ENCODE measurements at places on chromosomes 4 and X.
A peak's percentile ranks its signal among the peaks of the same experiment; 100 is the strongest.

DNA sequence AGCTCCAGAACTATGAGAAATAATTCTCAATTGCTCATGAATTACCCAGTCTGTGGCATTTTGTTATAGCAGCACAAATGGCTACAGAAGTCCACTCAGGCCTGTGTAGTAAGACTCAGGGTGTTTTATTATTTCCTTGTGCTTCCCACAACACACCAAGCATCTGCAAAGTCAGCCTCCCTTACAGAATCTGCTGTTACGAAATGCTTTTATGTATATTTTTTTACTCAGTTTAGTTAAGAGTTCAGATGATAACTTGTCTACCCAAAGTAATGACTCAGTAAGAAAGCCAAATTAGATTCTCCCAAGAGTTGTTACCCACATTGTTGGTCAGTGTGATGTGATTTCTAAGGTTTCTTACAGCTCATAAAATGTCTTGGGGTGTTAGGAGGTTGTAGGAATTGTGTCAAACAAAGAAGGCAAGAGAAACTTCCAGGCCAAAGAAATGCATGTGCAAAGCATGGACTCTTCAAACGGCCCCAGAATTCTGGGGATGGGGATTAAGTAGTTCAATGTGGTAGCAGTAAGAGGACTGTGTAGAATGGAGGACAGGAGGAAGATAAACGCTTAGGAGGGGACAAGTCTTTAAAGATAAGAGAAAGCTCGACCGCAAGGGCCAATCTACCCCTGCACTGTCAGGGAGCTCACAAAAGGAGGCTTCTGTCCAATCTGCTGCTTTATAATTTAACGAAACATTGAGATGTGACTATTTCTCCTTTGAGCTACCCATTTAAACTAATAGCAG lies 35.4 kb upstream of the TMEM184C start:
- DNase-seq = no peak

DNA sequence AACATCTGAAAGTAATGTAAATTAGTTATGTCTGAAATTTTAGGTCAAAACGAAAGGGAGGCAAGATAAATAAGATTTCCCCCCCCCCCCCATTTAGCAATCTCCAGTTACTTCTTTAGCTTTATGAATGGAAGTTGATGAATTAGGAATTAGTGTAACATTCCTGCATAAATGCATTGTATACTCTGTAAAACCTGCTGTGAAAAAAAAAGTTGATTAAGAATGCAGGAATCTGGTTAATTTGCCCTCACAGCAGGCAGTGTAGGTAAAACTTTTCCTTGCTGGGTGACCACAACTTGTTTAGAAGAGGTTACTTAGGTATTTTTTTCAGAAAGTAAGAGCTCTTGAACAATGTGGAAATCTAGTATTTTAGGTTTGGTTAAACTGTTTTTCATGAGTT lies 15.3 kb downstream of the LARP7 start:
- peak; percentile 94 for DNase-seq

GRCh38 chrX:17682259-17682658 lies 55.0 kb upstream of the SCML1 start:
- DNase-seq = no peak

DNA sequence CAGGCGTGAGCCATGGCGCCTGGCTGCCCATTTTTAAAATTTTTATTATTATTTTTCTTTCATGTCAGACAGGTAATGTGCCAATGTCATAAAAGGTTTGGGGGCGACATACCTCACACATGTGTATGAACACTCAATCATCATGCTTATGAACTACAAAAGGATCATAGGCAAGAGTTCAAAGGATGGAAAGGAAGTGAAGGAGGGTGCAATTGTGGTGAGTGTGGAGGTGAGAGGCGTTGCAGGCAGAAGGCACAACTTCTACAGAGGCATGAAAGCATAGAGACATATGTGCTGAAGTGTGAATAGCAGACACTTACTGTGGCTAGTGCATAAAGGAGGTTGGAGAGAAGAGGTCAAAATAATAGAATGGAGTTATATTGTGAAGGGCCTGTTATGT lies 4.0 kb downstream of the IGFBP7 start:
- no peak for DNase-seq

- no peak for DNase-seq
Measured at GRCh38 chr4:168787334-168787733, 222.7 kb downstream of the CBR4 start.

DNA sequence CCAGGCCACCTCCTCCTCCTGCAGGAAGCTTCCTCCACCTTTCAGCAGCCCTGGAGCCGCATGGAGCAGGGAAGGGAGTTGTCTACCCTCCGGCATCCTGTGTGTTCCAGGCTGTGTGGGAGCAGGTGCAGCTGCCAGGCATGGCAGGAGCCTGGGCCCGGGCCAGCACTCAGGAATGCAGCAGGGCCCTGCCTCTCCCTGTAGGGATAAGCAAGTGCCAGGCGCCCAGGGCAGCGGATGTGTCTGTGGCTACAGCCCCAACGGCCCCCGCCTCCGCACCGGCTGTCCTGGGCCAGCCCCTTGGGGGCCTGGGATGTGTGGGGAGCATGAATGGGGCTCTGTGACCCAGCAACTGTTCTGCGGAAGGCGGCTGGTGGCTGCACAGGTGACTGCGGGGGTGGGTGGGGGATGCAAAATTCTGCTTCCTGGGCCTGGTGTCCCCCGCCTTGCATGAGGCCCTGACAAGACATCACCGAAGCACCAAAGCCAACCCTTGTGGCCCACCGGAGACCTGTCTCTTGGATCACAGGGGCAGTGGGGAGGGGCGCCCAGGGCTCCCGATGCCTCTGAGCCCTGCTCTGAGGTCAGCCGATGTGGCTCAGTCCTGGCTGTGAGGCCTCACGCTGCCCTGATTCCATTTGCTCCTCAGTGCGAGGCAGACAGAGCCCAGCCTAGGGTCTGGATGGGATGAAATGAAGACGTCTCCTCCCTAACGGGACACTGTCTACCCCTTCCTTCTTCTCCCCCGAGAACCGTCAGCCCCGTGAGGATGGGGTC lies 1.4 kb upstream of the DOK7 start:
- DNase-seq = no peak

DNA sequence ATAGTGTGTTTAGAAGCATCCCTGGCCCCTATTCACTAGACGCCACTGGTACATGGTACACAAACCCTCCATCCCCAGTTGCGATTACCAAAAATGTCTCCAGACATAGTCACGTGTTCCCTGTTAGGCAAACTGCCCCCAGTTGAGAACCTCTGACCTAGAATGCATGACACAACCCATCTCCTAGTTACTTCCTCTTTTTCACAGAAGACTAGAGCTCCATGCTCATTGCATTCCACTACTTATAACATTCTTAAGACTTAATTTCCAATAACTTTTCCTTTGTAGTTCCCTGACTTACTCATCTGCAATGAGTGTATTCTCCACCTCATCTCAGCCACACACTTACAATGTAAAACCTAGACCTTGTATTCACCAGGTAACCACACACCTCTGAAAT lies 68.6 kb downstream of the PRSS12 start:
- no peak for DNase-seq

DNA sequence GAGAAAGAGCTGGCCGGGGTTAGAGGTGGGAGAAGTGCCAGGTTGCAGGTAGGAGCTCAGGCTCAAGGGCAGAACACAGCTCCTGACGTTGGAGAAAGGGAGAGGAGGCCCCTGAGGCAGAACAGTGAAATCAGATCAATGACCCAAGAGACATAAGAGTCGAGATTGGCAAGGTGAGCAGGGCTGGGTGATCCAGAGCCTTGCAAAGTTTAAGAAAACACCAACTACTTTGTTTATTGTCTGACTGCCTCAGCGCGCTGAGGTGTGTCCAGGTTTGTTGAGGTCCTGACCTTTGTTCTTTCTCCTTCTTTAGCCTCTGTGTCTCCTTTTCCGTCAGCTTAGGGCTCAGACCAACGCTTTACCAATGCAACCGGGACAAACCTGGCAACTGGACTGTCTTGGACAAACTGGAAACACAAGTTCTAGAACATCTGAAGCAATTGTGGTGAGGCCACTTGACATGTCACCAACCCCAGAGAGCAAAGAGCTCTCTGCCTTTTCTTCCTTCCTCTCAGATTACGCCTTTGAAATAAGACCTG lies 28.3 kb downstream of the CHRNA9 start:
- no peak for DNase-seq

DNA sequence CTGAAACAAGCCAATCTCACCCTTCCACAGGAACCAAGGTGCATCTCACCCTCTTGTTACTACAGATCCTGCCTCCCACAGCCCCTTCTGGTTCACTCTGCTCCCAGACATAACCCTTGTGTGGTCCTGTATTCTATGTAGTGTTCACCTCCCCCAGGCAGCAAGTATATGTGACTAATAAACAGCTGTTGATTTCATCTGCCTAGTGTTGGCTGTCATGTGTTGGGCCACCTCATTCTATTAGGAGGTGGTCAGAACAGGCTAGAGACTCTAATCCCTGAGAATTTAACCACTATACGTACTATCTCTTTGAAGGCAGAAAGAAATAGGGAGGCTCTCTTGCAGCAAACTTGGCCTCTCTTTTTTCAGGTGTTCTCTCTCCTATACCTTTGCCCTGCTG lies 134.3 kb upstream of the RPL34 start:
- no peak for DNase-seq

GRCh38 chrX:7109049-7109531 lies 38.4 kb upstream of the STS start:
- no peak for DNase-seq

GRCh38 chr4:105346869-105347268 lies 127.0 kb downstream of the PPA2 start:
- no peak for DNase-seq

- no peak for DNase-seq
Measured at GRCh38 chr4:151564321-151564720, 155.3 kb downstream of the FHIP1A start.

GRCh38 chr4:8383016-8383415 lies 57.5 kb downstream of the ACOX3 start:
- DNase-seq = no peak

DNA sequence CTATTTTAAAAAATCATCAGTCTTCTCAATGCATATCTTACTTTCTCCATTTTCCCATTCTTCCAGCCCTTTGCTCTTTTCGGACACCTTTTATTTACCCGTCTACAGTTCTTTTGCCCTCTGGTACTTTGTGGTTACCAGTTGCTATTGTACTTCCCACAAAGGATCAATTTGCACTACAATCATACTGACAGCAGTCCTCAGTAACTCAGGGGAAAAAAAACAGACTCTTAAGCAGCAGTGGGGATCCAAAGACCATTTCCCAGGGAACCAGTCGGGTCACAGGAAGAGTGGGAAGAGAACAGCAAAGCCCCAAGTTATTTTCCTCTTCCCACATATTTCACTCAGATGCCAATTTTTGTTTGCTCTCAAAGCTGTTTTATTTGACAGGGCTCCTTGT lies 23.1 kb downstream of the DMD start:
- DNase-seq = no peak

DNA sequence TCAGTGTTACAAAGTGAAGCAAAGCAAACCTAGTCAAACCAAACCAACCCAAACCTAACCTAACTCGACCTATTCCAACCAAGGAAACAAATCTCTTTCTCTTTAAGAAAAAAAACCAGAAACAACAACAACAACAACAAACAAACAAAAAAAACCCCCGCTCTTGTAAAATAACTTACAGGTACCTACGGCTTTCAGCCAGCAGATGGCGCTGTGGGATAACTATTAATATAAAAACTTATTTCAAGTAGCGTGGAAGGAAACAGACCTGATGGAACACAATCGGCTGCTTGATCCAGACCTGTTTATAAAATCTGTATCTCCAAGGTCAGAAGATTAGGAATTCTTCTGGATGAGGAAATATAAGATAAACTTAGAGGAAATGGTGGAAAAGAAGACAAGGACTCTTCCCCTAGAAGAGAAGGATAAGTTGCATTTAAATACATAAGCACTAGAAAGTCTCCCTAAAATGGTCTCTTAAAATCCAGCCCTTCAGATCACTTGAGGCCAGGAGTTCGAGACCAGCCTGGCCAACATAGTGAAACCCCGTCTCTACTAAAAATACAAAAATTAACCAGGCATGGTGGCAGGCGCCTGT lies 34.4 kb upstream of the CDKL5 start:
- DNase-seq = no peak

DNA sequence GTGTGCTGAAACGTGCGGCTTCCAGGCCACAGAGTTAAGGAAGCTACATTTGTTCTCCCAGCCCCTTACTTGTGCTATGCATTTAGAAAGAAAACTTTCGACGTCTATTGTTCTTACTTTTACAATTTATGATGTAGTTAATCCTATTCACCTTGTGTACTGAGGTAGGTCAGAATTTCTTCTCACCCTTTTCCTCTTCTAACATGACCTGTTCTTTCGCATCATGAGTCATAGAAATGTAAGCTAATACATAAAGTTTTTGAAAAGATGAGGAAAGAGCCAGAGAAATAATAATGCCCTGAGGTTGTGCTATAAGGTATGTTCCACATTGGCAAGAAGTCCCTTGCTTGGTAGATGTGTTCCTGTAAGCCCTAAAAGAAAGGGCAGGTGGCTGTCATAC lies 298.3 kb downstream of the TRIML1 start:
- no peak for DNase-seq

DNA sequence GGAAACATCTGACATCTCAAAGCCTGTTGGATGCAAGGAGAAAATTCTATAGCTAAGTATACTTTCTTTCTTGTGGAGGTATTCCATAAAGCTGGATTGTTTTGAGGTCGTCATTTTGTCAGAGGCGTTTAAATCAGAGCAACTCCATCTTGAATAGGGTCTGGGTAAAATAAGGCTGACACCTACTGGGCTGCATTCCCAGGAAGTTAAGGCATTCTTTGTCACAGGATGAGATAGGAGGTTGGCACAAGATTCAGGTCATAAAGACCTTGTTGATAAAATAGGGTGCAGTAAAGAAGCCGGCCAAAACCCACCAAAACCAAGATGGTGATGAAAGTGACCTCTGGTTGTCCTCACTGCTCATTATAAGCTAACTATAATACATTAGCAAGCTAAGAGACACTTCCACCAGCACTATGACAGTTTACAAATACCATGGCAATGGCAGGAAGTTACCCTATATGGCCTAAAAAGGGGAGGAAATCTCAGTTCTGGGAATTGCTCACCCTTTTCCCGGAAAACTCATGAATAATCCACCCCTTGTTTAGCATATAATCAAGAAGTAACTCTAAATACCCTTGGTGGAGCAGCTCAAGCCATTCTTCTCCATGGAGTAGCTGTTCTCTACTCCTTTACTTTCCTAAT lies 11.9 kb downstream of the HSD17B13 start:
- no peak for DNase-seq

GRCh38 chrX:132559101-132559500 lies 70.3 kb upstream of the MBNL3 start:
- no peak for DNase-seq

- DNase-seq = no peak
Measured at GRCh38 chr4:129232589-129233337, 136.8 kb downstream of the C4orf33 start.

GRCh38 chr4:123588631-123589241 lies 192.1 kb downstream of the SPRY1 start:
- DNase-seq = no peak

DNA sequence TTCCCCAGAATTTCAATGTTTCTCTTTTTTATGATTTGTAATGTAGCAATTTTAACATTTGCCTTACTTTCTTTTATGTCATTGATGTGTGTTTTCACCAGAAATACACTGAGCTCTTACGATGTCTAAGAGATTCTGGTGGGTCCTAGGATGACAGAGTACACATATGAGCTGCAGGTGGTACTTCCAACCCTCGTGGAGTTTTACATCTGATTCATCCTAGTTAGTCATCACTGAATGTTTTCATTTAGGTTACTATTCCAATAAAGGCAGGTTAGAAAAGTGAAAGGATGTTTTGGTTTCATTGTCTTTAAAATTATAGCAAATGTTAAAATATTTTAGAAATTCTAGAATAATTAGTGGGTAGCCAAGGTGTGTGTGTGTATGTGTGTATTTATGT lies 605.9 kb downstream of the ADGRL3 start:
- DNase-seq = no peak
